Inflammatory macrophage treated with lipopolysaccharide for 1 hour (primary cell): ENCODE measurements at places on chromosomes 5 and 9.

GRCh38 chr9:113543296-113543981, 79.9 kb downstream of the RGS3 start:
- no peak for DNase-seq

DNA sequence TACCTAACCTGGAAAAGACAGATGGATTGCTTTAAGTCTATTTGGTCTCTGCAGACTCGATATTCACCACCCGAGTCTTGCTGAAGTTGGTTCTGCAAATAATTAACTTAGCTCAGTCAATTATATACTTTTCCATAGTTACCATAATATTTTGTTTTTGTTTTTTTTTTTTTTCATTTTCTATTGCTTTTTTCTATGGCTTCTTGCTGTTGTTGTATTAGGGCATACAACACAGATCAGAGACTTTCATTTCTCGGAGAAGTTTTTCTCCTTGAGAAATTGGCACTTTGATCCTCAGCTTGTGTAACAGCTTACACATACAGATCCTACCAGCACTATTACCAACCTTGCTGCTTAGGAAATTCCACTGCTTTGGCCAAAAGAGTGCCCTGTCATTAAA, 88.0 kb downstream of the GPR21 start:
- DNase-seq, result no peak

DNA sequence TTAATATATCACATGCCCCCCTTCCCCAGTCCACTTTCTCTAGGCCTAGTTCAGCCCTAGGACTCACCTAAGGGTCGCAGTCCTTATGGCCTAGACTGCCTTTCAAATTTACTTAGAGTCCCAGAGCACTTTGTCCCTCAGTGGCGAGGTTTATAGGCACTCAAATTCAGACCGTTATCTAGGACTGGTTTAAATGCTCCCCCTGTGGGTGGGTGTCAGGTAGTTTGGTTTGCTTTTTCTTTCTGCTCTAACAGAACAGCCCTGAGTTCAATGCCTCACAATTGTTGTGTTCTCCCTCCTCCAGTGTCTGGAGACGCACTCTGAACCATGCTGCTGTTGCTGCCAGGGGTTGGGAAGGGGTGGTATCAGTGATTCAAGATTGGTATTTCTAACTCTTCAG, 317.1 kb downstream of the MAT2B start:
- no peak for DNase-seq

DNA sequence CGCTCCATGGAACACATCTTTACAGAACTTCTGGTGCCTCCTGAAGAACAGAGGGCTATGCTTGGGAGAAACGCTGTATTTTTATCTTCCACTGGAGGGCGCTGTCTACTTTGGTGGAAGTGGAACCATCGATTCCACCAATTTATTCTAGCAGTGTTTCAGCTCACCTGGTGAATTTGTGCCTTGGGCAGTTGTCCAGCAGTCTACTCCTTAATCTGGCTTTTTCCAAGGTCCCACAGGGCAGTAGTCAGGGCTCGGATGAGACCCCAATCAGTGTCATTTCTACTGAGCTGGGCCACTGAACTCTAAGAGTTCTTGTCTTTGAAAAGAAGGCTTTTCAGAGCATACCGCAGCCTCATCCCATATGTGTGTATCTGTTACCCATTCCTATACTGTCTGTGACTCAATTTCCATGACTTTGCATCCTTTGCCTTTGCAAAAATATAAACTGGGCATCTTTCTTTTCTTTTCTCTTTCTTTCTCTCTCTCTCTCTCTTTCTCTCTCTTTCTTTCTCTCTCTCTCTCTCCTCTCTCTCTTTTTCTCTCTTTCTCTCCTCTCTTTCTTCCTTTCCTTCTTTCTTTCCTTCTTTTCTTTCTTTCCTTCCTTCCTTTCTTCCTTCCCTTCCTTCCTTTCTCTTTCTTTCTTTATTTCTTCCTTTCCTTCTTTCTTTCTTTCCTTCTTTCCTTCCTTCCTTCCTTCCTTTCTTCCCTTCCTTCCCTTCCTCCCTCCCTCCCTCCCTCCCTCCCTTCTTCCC, 138.4 kb upstream of the ZNF618 start:
- DNase-seq, result peak; percentile 35

GRCh38 chr9:132901858-132902831, 23.4 kb downstream of the SPACA9 start:
- DNase-seq, result peak; percentile 76

- DNase-seq, result no peak
Measured at GRCh38 chr5:5767286-5767928, 344.9 kb downstream of the ICE1 start.

GRCh38 chr5:171261904-171262303, 47.1 kb upstream of the TLX3 start:
- DNase-seq, result no peak

- DNase-seq, result no peak
Measured at GRCh38 chr9:16708656-16709435, 161.6 kb downstream of the BNC2 start.

GRCh38 chr9:115099901-115100300, 18.1 kb downstream of the TNC start:
- no peak for DNase-seq

- DNase-seq, result peak; percentile 65
Measured at GRCh38 chr5:109743041-109743531, 53.4 kb downstream of the MAN2A1 start.

DNA sequence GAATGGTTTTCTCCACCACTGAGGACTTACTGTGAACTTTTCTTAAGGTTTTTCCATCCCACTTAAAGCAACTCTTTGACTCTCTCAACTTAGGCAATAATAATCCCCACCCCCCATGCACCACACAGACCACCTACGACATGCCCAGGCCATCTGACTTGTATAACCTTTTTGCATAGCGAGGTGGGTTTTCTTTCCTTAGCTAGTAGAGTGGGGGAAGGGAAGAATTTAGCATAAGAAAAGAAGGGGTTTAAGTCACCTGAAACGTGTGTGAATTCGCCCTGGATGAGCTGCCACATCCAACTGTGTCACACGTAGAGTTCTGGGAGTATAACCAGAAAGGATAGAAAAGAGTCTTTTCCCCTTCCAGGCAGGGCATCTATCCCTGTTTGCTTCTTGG, 262.7 kb downstream of the YTHDC2 start:
- no peak for DNase-seq

DNA sequence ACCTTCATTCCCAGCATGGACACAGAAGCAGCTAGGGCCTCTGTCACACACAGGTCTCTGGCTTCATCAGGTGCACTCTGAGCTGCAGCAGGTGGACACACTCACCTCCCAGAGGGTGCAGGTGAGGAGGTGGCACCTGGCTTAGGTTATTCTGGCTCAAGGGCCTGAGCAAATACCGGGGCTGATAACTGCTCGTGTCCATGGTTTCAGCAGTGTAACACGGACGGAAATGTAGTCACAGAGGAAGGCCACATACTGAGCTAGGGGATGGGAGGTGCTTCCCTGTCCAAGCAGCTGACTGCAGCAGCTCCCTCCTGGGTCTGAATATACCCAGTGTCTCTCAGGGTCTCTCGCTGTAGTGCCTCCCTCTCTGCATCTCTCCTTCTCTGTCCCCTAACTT, 5.7 kb downstream of the PHF2 start:
- no peak for DNase-seq

DNA sequence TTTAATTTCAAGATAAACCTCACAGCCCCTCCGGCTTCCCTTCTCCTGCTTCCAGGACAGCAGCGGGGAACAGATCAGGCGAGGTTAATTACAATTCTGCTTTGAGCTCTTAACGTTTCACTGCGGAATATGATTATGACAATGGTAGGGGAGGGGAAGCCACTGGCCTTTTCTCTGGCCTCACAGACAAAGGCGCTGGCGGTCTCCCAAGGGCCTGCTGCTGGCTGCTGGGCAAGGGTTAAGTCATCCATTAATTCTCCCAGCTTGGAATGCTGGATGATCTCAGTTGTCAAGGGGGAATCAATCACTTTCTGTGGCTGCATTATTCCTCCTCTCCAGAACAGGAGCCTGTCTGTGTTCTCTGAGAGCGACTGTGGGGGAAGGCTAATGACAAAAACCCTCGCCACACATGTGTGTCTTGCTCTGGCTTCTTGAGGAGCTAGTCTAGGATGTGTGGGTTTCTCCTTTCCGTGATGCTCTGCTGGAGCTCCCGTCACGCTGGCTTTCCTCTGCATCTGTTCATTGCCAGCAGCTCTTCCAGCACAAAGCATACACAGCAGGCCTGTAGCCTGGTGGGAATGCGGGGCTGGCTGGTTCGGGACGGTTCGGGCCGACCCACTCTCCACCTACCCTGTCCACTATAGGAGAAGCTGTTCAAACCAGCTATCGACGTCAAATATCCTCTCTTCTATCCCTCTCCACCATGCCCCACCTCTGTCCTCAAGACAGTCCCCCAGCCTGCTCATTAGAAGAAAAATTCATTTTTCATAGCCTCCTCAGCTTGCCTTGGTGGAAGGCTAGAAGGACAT, 82.8 kb downstream of the DCP2 start:
- DNase-seq, result no peak

GRCh38 chr5:175829813-175830585, 41.4 kb upstream of the CPLX2 start:
- no peak for DNase-seq

- peak; percentile 39 for DNase-seq
Measured at GRCh38 chr5:88782571-88782970, 100.4 kb downstream of the MEF2C start.

DNA sequence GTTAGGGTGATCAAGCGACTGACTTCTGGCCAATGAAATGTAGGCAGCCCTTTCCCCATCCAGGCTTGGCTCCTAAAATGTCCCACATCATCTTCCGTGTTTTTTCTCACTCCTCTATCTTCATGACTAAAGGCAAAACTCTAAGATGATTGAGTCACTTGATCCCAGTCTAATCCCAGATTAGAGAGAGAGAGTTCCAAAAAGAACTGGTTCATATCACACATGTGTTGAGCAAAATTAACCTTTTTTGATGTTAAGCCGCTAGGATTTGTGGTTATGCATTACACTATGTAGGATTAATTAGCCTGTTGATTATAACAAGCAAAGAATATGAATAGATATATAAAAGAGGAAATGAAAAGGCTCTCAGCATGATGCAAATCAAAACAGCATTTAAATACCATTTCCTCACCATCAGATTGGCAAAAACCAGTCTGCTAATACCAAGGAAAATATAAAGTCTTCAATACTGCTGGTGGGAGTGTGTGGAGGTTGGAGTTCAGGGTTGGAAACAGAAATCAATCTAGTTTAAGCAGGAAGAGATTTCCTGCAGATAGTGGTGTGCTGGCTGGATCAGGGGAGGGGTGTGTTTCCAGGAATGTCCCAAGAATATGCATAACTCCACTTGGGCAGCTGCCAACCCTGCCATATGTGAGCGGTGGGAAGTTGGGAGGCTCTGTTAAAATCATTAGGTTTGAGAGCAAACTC, 187.6 kb upstream of the S1PR3 start:
- no peak for DNase-seq

DNA sequence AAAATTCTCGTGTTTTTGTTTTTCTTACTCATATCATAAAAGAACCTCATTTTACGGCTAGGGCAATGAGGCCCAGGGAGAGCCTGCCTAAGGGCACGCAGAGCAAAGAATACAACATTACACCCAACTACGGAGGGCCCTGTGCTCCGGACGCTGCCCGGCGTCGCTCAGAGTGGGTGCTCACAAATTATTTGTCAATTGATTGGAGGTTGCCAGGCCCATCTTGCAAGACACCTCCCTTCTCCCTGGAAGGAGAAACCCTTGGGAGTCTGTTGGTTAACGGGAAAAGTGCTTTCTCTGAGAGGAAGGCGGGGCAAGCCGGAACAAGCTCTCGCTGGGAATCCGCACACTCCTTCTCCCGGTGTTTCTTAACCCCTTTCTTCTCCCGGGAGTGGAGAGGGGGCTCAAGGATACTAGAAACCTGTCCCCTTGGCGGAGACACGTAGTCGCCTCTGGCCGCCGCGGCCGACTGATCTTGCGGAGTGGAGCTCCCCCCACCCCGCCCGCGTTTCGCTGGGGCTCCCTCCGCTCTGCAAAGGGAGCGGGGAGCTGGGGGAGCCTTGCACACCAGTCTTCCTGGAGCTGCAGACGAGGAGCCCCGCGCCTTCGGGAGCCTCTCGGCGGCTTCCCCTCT, 599.3 kb upstream of the SGCD start:
- DNase-seq, result no peak

- peak; percentile 31 for DNase-seq
Measured at GRCh38 chr5:36777105-36777757, 99.3 kb upstream of the NIPBL start.

DNA sequence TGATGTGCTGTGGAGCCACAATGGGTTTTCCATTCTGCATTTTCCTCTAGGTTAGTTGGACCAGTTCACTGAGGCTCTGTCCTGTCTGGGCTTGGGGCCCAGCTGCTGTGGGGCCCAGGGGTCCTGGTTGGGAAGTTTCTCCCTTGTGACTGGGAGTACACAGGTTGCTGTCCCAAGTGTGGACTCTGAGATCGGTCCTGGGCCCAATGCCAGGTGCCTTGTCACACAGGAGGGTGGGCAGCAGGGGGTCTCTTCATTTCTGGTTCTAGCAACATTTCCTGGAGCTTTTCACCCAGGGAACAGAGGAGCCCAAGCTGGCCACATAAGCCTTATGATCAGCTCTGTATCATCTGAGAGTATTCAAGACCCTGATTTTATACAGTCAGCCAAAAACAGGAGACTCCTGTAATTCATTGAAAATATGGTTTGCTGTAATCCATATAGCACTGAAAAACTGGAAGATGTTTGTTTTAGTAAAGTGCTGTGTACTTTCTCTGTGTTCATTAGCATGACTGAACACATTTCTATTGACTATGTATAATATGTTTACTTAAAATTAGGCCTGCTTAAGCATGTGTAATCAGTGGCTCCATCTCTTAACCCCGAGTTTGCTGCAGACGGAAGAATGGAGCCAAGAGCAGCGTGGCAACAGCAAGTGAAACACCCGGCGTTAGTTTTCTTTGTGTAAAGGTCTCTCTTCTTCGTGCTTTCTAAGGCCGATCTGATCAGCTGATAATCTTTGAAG, 62.5 kb downstream of the MVB12B start:
- DNase-seq, result no peak

DNA sequence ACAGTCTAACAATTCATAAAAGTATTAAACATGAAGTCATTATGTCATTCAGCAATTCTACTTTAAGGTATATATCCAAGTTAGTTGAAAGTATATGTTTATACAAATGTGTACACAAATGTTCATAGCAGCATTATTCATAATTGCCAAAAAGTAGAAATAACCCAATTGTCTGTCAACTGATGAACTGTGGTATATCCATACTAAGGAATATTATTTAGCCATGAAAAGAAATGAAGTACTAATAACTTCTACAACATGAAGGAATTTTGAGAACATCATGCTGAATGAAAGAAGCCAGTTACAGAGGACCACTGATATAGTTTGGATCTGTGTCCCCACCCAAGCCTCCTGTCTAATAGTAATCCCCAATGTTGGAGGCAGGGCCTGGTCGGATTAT, 224.3 kb downstream of the SPATA31D1 start:
- no peak for DNase-seq

DNA sequence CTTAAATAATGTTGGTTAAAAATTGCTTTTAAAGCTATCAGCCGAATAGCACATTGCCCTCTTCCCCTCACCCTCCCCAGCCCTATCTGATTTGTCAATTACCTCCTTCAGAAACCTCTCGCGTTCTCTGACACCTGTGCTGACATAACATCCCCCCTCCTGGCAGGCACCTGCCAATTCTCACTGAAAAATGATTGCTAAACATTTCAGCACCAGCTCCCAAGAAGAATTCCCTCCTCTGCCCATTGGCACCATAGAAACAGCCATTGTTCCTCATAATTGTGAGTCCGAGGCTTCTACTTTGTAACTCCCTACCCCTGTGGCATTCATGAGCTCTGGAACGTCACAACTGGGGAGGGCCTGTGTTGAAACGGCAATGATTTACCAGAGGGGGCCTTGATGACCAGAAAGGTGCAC, 20.2 kb downstream of the CDH6 start:
- no peak for DNase-seq

- peak; percentile 29 for DNase-seq
Measured at GRCh38 chr5:179348843-179349242, 3.6 kb upstream of the ADAMTS2 start.

GRCh38 chr5:128528637-128529255, 9.3 kb downstream of the FBN2 start:
- DNase-seq, result peak; percentile 30
